Caki2 (cell line): ENCODE measurements at places on chromosomes 11 and 22.

DNA sequence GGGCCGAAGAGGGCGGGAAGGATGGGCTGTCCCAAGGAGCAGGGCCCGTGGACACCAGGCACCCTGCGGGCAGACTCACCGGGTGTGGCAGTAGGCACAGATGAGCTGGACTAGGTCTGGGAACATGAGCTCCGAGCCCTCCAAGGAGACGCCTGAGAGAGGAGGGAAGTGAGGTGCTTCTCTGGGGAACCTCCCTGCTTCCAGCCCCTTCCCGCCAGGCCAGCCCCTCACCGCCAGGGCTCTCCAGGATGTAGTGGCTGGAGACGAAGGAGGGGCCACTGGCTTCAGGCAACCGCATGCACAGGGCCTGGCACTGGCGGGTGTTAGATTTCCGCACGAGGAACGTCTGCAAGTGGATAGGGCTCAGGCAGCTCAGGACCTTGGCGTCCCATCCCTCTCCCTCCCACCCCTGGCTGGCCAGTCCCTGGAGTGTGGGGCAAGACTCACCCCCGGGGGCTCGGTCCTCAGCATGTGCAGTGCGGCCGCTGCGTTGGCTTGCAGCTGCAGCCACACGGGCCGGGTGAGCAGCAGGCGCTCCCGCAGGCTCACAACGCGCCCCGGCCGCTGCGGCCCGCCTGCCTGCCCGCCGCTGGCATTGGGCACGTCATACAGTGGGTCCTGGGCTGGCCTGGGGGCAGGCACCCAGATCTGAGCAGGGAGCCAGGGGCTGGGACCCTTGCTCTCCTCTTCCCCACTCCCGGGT is 552 bp downstream of the RIN1 start:
- peak; percentile 44 for DNase-seq

GRCh38 chr11:128913806-128914205 is 22.6 kb downstream of the KCNJ5 start:
- DNase-seq: no peak

DNA sequence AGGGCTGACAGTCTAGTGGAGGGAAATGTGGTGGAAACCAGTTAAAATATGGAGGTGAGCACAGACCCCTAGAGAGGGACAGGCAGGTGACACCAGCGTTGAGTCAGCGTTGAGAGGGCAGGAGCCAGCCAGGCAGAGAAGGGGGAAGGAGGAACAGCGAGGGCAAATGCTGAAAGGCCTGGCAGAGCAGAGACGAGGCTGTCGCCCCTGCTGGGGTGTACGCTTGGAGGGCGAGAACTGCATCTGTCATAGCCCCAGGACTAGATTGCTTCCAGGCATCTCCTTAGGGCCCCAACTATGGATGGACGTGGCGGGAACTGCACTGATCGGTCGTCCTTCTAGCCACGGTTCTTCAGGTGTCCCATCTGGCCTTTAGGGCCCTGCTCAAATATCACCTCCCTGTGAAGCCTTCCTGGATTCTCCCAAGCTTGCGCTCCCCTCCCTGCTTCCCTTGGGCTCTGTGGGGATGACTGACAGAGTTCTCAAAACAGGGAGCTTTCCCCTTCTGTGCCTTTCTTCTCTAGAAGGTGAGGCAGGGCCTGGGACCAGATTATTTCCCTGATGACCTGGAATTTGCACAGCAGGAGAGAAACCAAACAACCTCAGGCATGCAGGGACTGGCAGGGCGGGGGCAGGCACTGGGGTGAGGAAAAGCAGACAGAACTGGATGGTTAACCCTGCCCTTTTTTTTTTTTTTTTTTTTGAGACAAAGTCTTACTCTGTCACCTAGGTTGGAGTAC is 11.1 kb downstream of the SYNGR1 start:
- DNase-seq: peak; percentile 83

- DNase-seq: no peak
These were observed 7.3 kb upstream of the MYEOV start for GRCh38 chr11:69286374-69287371.

DNA sequence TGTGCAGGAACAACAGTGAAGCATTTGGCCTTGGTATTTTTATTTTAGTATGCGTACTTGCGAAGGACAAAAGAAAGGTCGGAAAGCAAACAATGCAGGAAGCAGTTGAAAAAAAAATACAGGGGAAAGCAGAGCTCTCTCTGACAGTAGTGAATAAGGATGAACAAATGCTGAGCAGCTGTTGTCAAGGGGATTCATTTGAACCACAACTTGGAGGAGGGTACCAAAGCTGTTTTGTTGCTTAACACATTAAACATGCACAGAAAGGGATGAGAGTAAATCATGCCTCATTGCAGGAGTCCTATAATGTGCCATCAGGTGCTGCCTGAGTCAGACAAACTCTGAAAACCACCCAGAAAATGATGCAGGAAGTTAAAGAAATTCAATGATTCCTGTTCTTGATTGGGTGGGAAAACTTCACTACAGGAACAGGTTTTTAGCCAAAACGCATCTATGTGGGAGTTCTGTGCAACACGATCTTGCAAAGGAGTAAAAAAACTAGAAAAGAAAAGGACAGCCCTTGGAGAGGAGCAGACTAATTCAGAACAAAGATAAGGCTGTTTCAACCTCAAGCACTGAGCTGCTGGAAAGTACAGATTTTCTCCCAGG is 2113.5 kb downstream of the LRRC4C start:
- no peak for DNase-seq

GRCh38 chr11:72004515-72005346 is 6.0 kb downstream of the IL18BP start:
- no peak for DNase-seq

DNA sequence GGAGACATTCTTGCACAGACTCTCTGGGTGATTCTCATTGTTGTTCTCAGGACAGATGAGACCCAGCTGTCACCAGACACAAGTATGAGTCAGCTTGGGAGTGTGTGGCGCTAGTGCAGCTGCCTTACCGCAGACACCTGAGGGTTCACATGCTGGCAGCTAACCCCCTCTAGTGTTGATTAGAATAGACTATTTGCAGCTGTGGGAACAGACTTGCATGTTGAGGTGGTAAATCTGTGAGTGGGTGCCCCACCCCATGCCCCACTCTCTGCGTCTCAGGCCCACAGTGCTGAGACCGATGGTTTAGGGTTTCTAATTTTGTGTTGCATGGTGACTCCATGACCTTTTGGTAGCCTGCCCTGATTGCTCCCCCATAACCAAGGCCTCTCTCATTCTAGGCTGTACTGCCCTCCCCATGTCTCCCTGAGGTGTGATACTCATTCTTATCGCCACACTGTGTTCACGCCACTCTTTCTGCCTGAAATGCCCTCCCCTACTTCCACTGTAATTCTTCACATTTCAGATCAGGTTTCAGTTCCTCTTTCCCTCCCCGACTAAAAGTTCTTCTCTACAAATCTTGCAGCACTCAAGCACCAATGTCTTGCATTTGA is 73.7 kb upstream of the KIRREL3 start:
- DNase-seq: peak; percentile 48

- peak; percentile 45 for DNase-seq
These were observed 115.1 kb upstream of the RASSF10 start for GRCh38 chr11:12893787-12894672.

- no peak for DNase-seq
These were observed 89.8 kb downstream of the ALX4 start for GRCh38 chr11:44219830-44220796.
